ENCODE measurements at places on chromosomes 1 and 21.

DNA sequence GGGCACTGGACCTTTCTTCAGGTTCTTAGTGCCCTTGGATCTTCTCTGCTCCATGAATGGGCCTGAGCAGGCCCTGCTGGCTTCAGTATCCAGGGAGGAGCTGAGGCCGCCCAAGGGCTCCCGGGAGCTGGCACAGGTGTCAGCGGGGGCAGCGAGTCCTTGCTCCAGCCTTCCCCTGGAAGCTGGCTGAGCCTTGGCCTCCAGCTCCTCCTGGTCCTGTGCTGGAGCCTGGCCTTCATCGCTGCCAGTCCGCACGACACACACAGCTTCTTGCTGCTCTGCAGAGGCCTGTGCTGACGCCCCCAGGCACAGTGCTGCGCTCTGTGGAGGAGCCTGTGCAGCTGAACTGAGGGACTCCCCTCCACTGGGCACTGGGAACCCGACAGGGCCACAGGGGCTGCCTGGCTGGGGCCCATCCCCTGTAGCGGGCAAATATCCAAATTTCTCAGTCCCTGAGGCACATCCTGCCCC, 1.7 kb downstream of the SPOCD1 start:
- no peak for DNase-seq

DNA sequence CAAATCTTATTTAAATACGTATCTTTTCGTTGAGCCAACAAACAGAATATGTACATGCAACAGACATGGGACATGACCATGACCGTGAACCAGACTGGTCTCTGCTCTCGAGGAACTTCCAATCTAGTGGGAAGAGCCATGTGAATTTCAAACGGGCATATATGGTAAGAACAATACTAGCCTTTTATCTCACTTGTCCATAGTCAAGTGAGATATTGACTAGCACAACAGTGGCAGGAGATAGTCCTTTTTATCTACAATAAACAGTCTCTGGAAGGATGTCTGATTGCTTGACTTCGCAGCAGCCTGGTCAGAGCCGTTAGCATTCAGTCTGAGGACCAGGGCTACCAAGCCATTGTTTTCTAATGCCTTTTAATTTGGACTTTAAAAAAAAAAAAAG, 12.6 kb upstream of the PLA2G2C start:
- no peak for DNase-seq

DNA sequence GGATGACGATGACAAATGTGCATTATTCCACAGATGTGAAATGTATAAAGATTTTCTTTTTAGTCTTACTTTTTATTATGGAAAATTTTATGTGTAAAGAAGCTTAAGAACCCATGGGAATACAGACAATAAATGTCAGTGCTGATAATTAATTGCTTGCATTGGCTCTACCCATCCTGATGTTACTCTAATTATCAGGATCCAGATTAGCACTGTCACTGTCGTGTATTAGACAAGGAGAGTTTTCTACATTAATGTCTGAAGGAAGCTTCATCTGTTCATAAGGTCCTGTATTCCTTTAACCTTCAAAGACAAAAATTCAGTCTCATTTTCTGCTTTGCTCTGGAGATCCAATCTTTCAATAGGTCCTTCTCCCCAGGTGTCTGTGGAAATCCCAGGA, 259.1 kb upstream of the ADAMTS5 start:
- DNase-seq = no peak

GRCh38 chr1:228851193-228851592, 115.9 kb downstream of the RHOU start:
- DNase-seq = no peak

- peak; percentile 46 for DNase-seq
These were observed 18.9 kb upstream of the TMEM54 start for GRCh38 chr1:32919811-32920733.
